Non-pigmented ciliary epithelial cell (primary cell): ENCODE measurements at places on chromosomes 13 and 19.

DNA sequence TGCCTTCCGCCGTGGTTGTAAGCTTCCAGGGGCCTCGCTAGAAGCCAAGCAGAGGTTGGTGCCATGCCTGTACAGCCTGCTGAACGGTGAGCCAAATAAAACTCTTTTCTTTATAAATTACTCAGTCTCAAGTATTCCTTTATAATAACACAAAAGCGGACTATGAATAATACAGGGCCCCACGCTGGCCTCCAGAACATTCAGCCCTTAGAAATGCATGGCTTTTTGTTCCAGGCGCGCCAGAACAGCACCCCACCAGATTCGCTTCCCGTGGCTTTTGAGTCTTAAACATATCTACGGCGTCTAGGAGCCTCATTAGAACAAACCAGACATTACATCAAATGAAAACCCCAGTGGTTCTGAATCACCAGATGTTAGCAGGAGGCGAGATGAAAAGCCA lies 75.1 kb downstream of the SLC15A1 start:
- peak; percentile 46 for DNase-seq

DNA sequence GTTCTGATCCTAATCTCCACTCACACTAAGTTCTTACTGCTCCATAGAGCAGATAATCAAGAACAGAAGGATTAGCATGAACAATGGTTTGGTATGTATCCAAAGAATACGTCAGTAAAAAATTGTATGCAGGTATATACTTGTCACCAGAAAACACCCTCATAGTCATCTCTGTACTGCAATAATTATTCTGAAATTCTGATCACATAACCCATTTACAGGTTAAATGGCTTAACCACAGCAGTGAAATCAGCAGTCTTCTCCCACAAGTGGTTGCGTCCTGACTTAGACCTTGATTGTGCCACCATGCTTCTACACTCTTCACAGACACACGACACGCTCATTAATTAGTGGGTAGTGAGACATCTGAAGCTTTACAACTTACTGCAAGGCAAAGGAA lies 50.9 kb downstream of the LNX2 start:
- no peak for DNase-seq

GRCh38 chr19:11519138-11519537 lies 9.8 kb downstream of the ECSIT start:
- DNase-seq: no peak

- DNase-seq: peak; percentile 88
Measured at GRCh38 chr13:42486711-42487198, 87.2 kb upstream of the TNFSF11 start.

GRCh38 chr13:33040090-33040489 lies 23.9 kb downstream of the KL start:
- no peak for DNase-seq

GRCh38 chr13:44498502-44498901 lies 77.6 kb downstream of the TSC22D1 start:
- no peak for DNase-seq

DNA sequence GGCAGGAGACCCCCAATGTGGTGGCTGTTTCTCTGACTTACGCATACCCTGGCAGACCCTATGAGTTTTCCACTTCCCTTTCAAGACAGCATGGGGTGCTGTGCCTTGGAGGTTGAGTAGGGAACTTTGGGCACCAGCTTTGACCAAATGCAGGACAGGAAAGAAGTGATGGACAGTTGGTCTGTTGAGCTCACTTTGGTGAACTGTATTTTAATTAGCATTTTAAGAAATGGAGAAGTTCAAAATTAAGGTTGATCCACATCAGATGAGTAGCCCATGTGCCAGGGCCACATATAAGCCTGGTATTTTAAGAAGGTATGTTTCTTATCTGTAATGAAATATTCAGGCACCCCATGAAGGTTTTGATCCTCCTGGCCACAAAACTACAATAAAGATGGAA lies 46.1 kb upstream of the RAP2A start:
- DNase-seq: no peak

DNA sequence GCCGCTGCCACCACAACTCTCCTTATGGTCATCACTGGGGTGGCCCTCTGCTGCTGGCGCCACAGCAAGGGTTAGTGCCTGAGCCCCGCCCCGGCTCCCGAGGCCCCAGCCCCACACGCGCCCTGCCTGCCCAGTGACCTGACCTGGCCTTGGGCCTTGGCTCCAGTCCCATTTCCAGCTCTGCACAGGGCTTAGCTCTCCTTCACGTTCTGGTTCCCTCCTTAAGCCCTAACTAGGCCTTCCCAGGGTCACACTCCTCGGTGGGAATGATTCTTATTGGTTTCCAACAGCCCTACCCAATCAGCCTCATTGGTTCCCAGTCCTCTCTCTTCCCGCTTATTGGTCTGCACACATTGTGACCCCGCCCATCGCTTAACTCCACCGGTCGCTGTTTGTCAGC lies 5.8 kb downstream of the KIRREL2 start:
- DNase-seq: no peak

- DNase-seq: no peak
Measured at GRCh38 chr13:100478107-100478809, 110.3 kb downstream of the GGACT start.

DNA sequence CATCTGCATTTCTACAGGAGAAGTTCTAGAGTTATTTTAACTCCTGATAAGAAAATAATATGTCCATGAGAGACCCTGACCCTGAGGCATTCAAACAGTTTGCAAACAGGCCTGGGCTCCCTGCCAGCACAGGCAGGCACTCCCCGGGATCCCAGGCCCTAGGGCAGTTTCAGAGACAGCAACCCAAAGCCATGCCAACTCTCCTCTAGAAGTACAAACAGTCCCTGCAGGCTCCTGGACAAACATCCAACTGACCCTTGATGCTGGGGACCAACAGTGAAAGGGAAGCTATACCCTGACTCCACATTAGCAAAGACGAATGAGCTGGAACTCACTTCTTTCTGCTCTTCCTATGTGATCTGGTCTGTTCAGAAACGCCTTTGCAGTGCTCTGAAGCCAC lies 44.8 kb downstream of the CCDC70 start:
- DNase-seq: no peak

GRCh38 chr19:38210458-38210987 lies 13.5 kb downstream of the DPF1 start:
- no peak for DNase-seq

DNA sequence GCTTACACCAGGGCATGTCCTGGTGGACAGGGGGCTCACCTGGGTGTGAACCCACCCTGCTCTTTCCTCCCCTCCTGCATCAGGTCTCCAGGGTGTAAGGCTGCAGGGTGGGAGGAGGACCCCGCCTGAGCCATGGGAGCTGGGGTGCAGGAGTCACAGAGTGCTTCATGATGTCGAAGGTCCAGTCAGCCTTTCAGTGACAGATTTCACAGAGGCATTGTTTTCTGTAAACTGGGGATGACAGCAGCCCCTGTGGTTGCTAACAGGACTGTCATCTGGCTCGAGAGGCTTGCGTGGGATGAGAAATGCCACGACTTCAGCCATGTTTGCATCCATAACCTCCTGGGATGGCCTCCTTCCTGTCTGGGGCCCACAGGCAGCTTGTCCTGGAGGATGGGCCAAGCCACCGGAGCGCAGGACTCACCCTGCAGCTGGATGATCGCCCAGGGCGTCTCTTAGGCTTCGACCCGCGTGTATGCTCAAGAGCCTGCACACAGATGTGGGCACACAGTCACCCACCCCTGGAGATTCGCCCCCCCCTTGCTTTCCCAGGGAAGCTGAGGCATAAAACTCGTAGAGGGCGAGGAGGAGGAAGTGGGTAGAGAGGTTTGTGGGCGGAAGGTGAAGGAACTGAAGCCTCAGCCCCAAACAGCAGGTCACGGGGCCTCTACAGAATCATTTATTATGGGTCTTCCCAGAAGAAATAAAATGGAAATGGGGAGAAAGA lies 4.9 kb downstream of the NANOS3 start:
- no peak for DNase-seq

DNA sequence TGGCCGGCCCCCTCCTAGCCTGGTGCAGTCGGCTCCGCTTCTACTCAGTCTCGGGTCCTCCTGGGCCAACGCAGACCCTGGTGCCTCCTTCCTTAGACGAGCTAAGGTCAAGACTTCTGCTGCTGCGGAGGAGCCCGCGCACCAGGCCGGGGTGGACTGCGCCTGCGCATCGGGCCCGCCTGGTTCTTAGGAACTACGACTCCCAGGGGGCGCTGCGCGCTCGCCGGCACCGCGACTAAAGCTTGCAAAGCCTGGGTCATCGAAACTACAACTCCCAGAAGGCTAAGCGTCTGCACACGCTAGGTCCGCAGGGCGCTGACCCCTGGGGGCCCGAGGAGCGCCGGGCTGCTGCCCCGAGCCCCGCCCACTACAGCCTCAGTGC lies at the start of gene ZNF835:
Gene ZNF835 (minus strand): TSS at position 145 of the 382 bp plus-strand sequence. CDS start 6,559 bp downstream, outside the sequence.
- DNase-seq: no peak

DNA sequence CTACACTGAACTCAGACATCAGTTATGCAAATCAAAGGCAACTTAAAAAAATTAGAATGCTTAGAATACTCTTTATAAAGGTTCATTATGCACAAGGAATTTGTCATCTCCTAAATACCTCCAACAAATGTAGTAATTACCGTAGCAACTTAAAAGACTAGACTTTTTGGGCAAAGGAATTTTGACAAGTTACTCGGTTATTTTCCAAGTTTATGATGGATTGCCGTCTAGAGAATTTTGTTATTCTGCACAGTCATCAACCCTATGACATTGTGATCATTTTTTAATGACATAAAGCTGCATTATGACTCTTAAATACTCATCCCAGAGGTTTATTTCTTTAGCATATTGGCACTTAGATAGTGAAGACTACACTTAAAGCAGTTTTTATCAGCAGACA lies 71.9 kb downstream of the TRPC4 start:
- no peak for DNase-seq

DNA sequence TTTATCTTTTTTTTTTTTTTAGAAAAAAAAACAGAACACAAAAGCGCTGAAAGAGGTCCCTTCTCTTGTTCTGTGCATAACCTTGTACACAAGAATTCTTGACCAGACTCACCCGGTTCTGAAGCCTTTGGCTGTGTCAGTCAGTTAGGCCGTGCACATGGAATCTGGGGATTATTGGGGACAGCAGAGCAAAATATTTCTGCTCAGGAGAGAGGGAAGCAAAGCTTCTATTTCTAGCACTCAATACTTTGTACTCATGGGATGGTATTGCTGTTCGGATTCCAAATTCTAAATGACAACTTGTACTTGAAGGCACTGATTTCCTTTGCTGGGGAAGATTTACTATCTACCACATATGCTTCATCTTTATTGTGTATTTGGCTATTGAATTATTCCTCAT lies 272.7 kb downstream of the NHLRC3 start:
- DNase-seq: no peak

GRCh38 chr13:77751513-77752456 lies 54.3 kb downstream of the SLAIN1 start:
- DNase-seq: peak; percentile 15

- DNase-seq: no peak
Measured at GRCh38 chr19:23665651-23666410, 21.2 kb downstream of the ZNF675 start.

DNA sequence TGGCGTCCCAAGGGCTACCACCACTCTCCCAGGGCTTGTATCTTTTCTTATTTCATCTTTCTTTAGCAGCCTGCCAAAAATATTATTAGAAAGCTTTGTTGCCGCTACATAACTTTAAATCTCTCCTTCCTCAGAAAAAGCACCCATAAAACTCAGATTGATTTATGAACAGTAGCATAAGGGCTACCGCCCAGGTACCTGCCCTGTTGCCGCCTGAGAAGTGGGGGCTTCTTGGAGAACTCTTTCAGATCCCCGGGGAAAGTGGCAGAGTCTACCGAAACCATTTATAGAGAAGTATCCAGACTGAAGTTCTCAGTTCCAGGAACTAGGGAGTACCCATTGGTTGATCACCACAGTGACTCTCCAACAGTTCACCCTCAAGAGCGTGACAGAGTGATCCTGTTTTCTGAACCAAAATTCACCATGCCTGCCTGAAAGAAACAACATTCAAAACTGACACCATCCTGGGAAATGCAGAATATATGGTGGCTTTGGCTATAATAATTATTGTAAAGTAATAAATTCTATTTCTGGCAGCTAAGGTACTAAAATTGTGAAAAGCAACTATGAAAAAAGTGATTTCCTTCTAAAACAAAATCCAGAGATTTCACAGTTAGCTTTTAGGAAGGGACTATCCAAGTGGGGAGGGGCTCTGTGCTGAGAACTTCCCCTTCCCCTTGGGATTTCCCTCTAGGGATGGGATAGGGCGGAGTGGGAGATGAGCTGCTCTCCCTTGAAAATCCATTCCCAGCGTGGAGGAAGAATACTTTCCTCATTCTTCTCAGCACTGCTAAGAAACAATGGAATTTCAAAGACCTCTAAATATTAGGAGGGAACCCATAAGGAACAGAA lies 877 bp upstream of the N4BP2L1 start:
- no peak for DNase-seq

DNA sequence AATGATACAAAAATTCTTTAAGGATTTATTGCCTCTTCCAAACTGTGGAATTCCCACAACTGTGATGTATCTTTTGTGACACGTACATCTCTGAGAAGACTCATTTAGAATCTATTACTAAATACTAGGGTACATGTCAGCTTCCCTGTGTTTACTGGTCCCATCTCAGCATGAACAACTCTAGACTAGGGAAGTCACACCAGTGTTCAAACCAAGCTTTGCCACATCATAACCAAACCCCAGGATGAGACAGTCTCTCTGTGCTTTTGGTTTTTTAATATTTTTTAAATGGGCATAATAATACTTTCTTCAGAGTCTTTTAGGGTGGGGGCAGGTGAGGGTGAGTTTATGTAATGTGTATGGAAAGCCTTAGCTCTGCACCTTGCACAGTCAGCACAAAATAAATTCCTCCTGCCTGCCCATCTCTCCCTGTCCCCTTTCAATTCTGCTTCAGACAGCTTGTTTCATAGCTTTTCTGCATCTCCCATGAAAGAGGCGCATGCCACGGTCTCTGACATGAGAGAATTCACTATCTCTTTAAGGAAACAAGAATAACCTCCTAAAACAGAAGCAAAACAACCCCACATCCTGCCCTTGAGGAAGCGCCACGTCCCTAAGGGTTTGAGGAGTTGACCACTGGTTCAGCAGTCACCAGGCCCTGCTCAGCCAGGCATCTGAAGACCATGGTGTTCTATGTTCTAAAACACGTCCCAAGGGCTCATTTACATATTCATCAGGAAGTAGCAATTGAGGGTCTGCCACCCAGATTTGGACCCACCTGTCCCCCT lies 174.5 kb downstream of the USP12 start:
- no peak for DNase-seq
